A549 treated with Mapracorat at 1 μM for 4 hours (cell line): ENCODE measurements at places on chromosomes 5 and 9. TPM values are rescaled to one million over a fixed set of nuclear protein-coding genes. Genes with fewer than 3 reads are reported as not detected.

CSF2 gene
- 0.24 to 0.69 TPM (median 0.36 TPM) in 5 replicates for total RNA-seq

HTR1A gene
- not detected in 5 replicates for total RNA-seq

PTPRD gene
- total RNA-seq, result 0.07 to 0.44 TPM (median 0.36 TPM) in 5 replicates

C9orf43 gene
- 0.45 to 0.73 TPM (median 0.57 TPM) in 5 replicates for total RNA-seq

CENPH gene
- 26.7 to 30.8 TPM (median 28.2 TPM) in 5 replicates for total RNA-seq

DAB2 gene
- total RNA-seq, result 6.6 to 9.6 TPM (median 7.6 TPM) in 5 replicates

GPX3 gene
- total RNA-seq, result 14.9 to 20.3 TPM (median 17.4 TPM) in 5 replicates

TMEM250 gene
- total RNA-seq, result 30.3 to 49.9 TPM (median 46.4 TPM) in 5 replicates

IRGM gene
- 0.15 to 0.36 TPM (median 0.25 TPM) in 4 of 5 replicates, not detected in the other for total RNA-seq

GABRA6 gene
- total RNA-seq, result not detected in 5 replicates

SLC6A7 gene
- 0.05 TPM in 1 of 5 replicates, not detected in the others for total RNA-seq

NR6A1 gene
- total RNA-seq, result 1.5 to 2.1 TPM (median 1.8 TPM) in 5 replicates

CYSRT1 gene
- total RNA-seq, result 2.5 to 5.4 TPM (median 4.8 TPM) in 5 replicates

BTNL9 gene
- total RNA-seq, result 0.56 to 1.2 TPM (median 0.95 TPM) in 5 replicates

REEP2 gene
- total RNA-seq, result 6.8 to 7.4 TPM (median 7.1 TPM) in 5 replicates

CCDC192 gene
- not detected in 5 replicates for total RNA-seq

CLIC3 gene
- 2.4 to 5.5 TPM (median 4.9 TPM) in 5 replicates for total RNA-seq

RASGEF1C gene
- 0.06 to 0.25 TPM (median 0.10 TPM) in 5 replicates for total RNA-seq

CDKN2A gene
- total RNA-seq, result not detected in 5 replicates

HTR4 gene
- not detected in 5 replicates for total RNA-seq

PCDHGA5 gene
- total RNA-seq, result 0.09 to 0.17 TPM (median 0.14 TPM) in 5 replicates

DMAC1 gene
- 28.0 to 82.5 TPM (median 73.4 TPM) in 5 replicates for total RNA-seq

FCHO2 gene
- 10.5 to 20.3 TPM (median 15.9 TPM) in 5 replicates for total RNA-seq

TJP2 gene
- total RNA-seq, result 3.7 to 5.2 TPM (median 4.7 TPM) in 5 replicates

C5orf46 gene
- total RNA-seq, result 0.29 to 0.44 TPM in 2 of 5 replicates, not detected in the others

CDC23 gene
- total RNA-seq, result 23.0 to 28.9 TPM (median 27.7 TPM) in 5 replicates

GCNT4 gene
- total RNA-seq, result 0.27 to 0.40 TPM (median 0.36 TPM) in 5 replicates

C1QTNF2 gene
- 0.08 to 0.17 TPM (median 0.13 TPM) in 4 of 5 replicates, not detected in the other for total RNA-seq

PPP6C gene
- total RNA-seq, result 23.2 to 27.6 TPM (median 26.6 TPM) in 5 replicates

NCBP1 gene
- 24.4 to 26.7 TPM (median 25.0 TPM) in 5 replicates for total RNA-seq

ECM2 gene
- 0.10 to 0.16 TPM (median 0.15 TPM) in 5 replicates for total RNA-seq

SPATA31C1 gene
- not detected in 5 replicates for total RNA-seq

CAMK2A gene
- total RNA-seq, result 0.75 to 1.0 TPM (median 0.80 TPM) in 5 replicates

FST gene
- 1.7 to 3.0 TPM (median 2.9 TPM) in 5 replicates for total RNA-seq

FOXD4L6 gene
- total RNA-seq, result not detected in 5 replicates

FBXL7 gene
- 1.2 to 1.5 TPM (median 1.5 TPM) in 5 replicates for total RNA-seq

BHMT gene
- total RNA-seq, result not detected in 5 replicates

ARSI gene
- total RNA-seq, result 26.6 to 42.1 TPM (median 38.1 TPM) in 5 replicates

IPPK gene
- total RNA-seq, result 12.5 to 14.6 TPM (median 14.1 TPM) in 5 replicates

PCDHA7 gene
- 0.09 to 0.15 TPM (median 0.12 TPM) in 4 of 5 replicates, not detected in the other for total RNA-seq

CARD9 gene
- 0.50 to 1.8 TPM (median 1.3 TPM) in 5 replicates for total RNA-seq

PPIC gene
- total RNA-seq, result 15.4 to 17.9 TPM (median 16.3 TPM) in 5 replicates

ENC1 gene
- total RNA-seq, result 5.0 to 6.3 TPM (median 5.9 TPM) in 5 replicates

ABLIM3 gene
- total RNA-seq, result 21.7 to 27.2 TPM (median 21.9 TPM) in 5 replicates

NSG2 gene
- not detected in 5 replicates for total RNA-seq

ZBED3 gene
- 3.4 to 4.8 TPM (median 3.9 TPM) in 5 replicates for total RNA-seq

IFNK gene
- total RNA-seq, result not detected in 5 replicates

LPAR1 gene
- total RNA-seq, result 19.9 to 22.0 TPM (median 21.4 TPM) in 5 replicates

TAF11L5 gene
- not detected in 5 replicates for total RNA-seq
